Urinary bladder (tissue), 4 donors: ENCODE measurements at places on chromosomes 3 and 15.
A peak's percentile ranks its signal among the peaks of the same experiment; 100 is the strongest.

DNA sequence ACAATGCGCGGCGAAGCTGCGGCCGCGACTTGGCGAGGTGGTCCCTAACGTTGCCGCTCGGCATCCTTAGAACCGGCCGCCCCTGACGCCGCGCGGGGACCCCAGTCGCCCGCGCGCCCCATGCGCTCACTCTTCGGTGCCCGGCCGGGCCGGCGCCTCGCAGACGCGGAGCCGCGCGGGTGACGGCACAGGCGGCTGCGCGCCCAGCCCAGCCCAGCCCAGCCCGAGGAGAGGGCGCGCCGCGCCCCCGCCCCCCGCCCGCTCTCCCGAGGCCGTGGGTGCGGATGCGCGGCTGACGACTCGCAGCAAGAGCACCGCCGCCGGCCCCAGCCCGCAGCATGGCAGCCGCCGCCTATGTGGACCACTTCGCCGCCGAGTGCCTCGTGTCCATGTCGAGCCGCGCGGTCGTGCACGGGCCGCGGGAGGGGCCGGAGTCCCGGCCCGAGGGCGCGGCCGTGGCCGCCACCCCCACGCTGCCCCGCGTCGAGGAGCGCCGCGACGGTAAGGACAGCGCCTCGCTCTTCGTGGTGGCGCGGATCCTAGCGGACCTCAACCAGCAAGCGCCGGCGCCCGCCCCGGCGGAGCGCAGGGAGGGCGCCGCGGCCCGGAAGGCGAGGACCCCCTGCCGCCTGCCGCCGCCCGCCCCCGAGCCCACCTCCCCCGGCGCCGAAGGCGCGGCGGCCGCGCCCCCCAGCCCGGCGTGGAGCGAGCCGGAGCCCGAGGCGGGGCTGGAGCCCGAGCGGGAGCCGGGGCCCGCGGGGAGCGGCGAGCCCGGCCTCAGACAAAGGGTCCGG lies 437 bp downstream of the KLF13 start:
- no peak for DNase-seq

GRCh38 chr15:74541494-74542165 lies 610 bp downstream of the ARID3B start:
- DNase-seq: no peak

DNA sequence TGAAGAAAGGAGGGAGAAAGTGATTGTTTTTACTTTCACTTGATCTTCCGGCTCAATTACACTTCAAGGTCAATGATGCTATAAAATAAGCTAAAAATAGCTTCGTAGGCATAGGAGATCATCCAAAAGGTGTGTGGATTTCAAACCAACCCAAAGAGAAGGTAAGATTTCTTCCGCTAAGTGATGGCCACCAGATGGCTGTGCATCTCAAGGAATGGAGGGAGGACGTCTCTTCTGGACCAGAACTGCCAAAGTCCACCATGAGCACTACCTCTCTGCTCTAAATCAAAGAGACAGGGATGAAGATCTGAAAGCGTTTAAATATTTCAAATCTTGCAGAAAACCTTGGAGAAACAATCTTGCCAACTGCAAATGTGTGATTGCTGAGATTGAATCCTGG lies 199.1 kb upstream of the ZPLD1 start:
- no peak for DNase-seq

- no peak for DNase-seq
These were observed 153.4 kb upstream of the UMPS start for GRCh38 chr3:124576565-124577493.

DNA sequence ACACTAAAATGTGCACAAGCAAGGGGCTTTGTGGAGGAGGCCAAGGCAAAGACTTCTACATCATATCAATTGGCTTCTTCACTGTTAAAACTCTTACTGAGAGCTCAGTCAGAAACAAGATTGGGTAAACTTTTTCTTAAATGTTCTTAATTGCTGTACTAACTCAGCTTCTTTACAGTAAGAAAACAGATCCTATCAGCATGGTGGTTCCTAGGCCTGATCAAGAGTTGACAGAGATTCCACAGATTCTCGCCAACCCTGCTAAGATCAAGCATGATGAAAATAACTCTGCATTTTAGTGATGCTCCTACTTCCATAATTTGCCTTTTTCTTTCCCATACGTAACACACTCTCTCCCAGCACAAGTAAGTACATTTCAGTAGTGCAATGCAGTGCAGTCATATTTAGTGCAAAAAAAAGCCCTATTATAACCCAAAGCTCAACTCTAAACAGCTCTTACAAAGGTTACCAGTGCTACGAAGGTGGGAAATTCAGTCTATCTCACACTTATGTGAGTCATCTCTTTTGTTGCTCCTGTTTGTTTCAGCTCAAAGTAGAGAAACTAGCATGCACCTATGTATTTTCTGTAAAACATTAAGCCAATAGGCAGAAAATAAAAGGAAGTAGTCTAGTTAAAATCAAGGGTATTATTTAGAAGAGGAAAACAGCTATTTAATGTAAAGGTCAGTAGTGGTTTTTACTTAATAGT lies 29.9 kb downstream of the TIGIT start:
- no peak for DNase-seq

DNA sequence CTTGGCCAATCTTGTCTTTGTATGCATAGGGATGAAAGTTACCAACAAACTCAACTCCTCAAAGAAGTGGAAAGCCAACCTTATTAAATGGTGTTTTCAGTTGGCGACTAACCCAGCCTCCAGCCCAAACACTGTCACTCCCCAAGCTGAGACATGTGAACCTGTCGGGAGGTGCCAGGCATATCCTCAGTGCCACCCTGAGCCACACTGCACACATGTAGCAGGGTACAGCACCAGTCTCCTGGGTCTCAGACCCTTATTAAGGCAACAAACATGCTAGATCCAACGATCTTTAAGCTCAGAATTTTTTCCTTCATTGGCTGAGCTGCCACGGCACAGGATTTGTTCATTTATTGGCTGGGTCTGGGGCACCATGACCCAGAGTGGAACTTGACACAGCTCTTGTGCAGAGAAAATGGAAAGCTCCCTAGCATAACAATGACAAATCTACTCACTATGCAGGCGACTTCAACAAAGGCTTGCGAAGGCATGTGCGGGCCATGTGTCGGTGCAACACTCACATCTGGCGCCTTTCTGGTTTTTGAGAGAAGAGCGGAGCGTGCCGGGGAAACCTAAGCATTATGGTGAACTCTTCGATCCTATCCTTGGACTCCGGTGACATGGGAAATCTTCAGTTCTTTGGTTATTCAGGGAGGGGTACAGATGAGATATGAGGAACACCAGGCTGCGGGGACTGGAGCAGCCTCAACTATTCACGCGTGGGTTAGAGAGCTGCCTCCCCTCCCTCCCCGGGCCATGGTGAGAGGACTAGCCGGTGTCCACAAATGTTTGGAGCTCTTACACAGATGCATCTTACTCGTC lies 190.1 kb downstream of the FAM43A start:
- no peak for DNase-seq

DNA sequence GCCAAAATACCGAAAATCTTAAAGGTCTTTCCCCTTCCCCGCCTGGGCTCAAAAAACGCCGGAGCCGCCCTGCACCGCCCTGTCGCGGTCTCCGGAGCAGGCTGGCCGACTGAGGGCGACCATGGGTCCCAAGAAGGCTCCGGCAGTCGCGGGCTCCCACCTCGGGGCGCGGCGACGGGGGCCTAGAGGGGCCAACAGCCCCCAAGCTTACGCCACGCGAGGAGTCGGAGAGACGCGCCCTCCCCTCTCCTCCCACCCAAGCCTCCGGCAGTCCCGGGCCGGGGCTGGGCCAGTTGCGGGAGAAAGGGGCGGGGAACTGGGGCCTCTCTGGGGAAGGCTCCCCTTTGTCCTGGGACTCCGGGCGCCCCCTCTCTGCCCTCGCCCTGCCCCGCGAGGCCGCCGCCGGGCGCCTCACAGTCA lies 69.2 kb downstream of the GOLGA8B start:
- DNase-seq: peak; percentile 10
